ENCODE measurements at places on chromosomes 2 and 18.

GRCh38 chr2:178819992-178820391 is 12.8 kb upstream of the TTN start:
- DNase-seq = no peak

- peak; percentile 70 for DNase-seq
Observed at GRCh38 chr18:8871489-8871888, 166.1 kb downstream of the MTCL1 start.

GRCh38 chr2:118604811-118605210 is 242.6 kb downstream of the EN1 start:
- no peak for DNase-seq

DNA sequence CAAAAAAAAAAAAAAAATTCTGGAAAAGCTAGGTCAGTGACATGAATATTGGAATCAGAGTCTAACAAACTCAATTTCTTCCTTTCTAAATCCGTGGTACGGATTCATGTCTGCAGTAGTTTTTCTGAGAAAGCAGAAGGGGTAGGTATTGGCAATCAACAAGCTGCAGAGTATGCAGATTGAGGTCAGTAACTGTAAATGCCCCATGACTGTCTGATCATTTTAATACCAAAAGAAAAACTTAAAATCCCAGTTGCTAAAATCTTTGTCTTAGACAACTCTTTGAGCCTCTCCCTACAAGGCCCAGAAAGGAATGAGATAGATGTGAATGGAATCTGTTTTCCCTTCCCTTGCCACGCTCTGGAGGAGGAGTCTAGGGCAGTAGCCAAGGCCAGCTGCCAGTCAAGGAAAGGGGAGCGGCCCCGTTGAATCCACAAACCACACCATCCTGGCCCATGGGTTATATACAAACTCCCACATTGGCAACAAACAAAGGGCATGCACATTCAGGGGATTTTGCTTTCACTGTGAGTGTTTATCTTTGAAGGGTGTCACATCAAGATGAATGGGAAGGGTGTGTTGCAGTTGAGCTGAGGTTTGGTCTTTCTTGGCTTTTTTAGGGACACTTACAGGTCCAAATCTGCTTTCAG is 6.1 kb upstream of the CASP8 start:
- DNase-seq = peak; percentile 32

GRCh38 chr2:190935054-190935453 is 54.4 kb downstream of the GLS start:
- no peak for DNase-seq

- no peak for DNase-seq
Observed at GRCh38 chr2:176561706-176562105, 292.5 kb downstream of the MTX2 start.

GRCh38 chr18:41695441-41695840 is 259.6 kb upstream of the PIK3C3 start:
- DNase-seq = no peak

DNA sequence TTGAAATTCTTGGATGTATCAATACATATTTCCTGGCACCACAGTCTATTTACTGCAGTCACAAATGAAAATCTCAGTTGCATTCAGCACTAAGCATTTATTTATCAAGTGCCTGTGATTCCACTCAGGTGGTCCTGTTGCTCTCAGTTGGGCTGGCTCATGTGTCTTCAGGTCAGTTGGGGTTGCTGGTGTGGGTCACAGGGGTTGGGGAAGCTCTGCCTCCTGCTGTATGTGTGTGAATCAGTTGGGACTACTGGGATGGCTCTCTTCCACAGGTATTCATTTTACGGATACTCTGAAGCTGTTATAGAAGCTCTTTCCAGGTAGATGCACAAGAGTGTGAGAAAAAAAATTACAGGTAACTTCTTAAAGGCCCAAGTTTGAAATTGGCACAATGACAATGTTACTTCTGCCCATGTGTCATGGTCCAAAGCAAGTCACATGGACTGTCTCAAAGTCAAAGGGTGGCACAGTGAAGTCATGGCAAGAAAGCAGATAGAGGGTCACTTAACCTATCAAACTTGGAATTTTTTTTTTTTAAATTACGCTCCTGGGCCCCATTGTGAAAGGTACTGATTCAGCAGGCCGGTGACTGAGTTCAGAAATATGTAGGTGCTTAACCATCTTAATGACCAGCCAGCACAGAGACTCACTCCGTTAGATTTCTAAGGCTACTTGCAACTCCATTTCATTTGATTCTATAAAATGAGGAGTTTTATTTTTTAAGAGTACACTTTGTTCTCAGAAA is 249.2 kb upstream of the GCFC2 start:
- no peak for DNase-seq

GRCh38 chr2:130302164-130302886 is 40.4 kb upstream of the IMP4 start:
- DNase-seq = no peak

DNA sequence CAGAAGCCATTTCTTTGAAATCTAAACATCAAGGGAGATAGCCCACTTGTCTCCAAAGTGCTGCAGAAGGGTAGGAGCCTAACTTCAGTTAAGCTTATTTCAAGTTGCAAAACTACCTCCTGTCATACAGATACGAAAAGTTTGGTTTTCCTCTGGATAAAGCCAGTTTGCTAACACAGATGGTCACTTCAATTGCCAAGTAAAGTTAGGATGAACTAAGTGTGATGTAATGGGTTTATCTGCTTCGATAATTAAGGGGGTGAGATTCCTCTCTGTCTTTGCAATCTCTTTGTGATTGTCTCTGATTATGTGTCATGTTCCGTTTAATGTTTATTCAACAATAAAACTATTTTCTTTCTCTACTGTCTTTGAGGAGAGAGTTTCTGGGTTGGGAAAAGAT is 156.4 kb downstream of the SLC39A10 start:
- no peak for DNase-seq

DNA sequence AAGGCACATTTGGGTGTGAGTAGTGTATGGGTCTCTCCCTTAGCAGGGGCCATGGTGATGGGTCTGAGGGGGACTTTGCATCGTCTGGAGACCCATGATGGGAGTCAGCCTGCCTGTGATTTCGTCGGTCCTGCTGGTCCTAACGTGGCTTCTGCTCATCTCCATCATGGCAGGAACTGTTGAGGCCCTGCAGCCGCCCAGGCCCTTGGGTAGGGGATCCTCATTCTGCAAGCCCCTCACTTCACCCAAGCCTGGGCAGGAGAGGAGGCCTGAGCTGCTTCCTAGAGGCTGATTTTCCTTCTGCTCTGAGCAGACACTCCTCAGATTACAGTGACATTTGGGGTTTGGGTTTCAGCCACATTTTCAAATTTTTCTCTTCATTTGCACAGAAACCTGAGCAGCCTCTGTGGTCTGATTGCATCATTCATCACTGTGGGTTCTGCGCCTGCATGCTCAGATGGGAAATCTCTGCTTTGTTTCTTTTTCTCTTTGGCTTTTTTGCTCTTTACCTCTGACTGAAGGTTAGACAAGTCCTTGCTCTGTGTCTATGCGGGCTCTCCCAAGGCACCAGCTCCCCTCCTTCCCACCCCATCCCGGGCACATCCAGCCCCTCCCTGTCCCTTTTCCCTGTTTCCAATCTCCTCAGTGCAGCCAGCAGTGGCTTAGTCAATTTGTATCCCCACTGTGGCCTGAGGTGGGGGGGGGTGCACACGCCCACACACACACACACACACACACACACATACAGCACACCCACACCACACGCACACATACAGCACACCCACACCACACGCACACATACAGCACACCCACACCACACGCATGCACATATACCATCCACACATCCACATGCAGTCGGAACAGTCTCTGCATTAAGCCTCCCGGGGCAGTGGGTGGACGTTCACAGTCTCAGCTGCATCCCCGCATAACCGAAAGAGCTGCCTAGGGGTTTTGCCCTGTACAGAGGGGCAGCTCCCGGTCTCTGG is 305.4 kb upstream of the HS6ST1 start:
- DNase-seq = peak; percentile 83

- DNase-seq = no peak
Observed at GRCh38 chr2:30713698-30714097, 93.5 kb downstream of the CAPN13 start.

DNA sequence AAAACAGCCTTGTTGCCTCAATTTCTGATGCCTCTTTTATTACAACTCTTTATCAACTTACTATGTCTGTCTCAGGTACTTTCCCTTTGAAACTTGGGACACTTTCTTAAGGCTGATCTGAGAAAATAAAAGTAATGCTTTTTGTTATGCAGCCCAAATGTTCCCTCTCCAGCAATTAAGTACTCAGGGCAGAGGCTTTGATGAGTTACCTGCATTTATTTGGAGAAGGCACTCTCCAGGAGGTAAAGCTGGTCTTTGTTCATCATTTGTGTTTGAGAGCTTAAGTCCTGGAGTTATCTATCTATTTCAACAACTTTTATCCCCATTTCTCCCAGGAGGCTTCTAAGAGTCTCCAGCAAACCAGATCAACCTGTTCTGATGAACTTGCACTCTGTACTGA is 259.2 kb downstream of the ASXL3 start:
- DNase-seq = no peak

GRCh38 chr18:71374294-71375000 is 1085.6 kb downstream of the SOCS6 start:
- no peak for DNase-seq

- DNase-seq = no peak
Observed at GRCh38 chr18:54702686-54703085, 111.6 kb downstream of the DYNAP start.

- no peak for DNase-seq
Observed at GRCh38 chr18:8717011-8717770, 11.8 kb downstream of the MTCL1 start.

- DNase-seq = no peak
Observed at GRCh38 chr2:173232956-173233744, 121.5 kb upstream of the CDCA7 start.

DNA sequence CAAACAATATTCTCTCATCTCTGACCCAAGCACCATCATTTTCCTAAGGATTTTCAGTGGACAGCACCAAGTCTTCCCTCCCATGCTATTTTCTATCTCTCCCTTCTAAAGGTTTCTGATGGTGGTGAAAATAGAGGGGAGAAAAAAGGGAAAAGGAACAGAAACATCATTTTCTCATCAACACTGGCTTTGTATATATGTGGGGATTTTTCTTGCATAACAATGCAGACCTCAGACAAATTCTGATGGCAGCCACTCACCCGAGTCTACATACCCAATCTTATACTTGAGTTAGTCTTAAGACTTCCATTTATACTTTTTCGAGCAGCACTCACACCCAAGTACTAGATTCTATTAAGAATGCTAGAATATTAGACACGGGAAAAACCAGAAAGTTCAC is 95.8 kb downstream of the TMEM163 start:
- DNase-seq = no peak

GRCh38 chr18:45156946-45157345 is 458.3 kb upstream of the SLC14A2 start:
- no peak for DNase-seq

DNA sequence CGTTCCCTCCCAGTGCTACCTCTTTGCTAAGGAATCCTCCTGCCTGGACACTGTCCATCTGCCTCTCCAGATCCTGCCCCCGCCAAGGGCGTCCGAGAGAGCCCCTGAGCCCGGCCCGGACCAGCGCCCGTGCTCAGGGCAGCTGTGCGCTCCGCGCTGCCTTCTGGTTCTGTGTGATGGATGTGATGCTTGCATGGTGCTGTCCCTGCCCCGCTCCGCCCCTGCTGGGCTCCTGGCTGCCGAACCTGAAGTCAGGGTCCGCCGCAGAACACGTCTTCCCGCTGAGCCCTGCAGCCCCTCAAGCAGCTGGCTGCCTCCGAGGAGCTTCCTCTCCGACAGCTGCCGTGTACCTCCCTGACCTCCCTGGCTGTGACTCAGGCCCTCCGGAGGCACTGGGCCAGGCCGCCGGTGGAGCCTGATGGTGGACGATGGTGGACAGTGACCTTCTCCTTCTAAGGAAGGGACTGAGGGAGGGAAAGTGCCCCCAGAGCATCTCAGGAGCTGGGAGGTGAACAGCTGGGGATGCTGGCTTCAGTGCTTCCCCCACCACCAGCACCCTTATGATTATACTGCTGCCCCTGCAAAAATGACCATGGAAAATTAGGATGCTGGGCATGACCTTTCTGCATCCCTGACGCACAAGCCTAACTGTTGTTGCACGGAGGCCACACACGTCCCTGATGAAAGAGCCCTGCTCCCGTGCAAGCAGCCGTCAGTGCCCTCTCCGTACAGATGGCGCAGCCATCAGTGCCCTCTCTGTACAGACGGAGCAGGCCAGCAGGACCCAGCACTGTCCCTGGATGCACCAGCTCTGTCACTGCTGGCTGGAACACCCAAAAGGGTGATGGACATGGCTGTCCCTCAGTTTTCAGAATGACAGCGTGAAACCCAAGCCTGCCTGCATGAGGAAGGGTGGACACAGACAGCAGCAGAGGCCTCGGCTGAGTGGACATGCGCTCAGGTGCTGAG is 99.3 kb downstream of the TPO start:
- no peak for DNase-seq

- peak; percentile 61 for DNase-seq
Observed at GRCh38 chr18:6605115-6605869, 124.2 kb upstream of the ARHGAP28 start.

- no peak for DNase-seq
Observed at GRCh38 chr2:150598383-150598782, 110.9 kb upstream of the RND3 start.

DNA sequence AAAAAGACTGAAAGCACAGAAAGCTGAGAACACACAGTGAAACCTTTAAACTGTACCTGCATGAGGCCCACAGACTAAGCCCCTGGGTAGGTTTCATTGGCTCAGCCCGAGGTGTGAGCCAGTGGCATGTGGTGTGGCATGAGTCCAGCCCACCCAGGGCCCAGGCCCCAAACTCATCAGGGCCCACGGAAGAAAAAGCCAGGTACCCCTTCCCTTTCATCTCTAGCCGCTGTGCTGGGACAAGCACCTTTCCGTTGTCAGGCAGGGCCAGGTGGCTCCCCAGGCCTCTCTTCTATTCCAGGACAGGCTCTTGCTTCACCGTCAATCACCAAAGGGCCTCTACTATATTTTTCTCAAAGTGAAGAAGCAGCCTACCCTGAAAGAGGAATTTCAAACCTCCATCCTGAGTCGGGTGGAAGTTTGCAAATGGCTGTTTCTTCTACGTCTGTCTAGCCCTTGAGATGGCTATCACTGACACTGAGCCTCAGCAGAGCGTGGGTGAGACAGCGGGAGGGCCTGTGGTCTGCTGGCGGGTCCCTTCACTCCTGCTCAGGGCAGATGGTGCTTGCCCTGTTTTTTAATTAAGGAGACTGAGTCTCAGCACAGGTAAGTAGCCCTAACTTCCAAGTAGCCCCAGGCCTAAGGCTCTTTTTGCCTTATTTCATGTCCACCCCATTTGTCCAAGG is 8.6 kb downstream of the DNAJB2 start:
- no peak for DNase-seq

DNA sequence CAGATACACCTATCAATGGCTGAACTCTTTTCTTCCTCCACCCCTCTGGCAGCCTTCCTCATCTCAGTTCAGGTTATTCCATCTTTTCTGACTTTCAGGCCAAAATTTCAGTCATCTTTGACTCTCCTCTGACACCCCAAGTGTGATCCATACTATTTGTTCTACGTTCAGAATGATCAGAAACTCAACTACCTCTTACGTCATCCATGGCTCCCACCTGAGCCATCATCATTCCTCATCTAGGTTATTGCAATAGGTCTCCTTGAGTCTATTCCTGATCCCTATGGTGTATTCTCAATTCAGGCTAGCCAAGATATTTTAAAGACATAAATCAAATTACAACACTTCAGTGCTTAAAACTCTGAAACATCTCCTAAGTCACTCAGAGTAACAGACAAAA is 589.7 kb downstream of the ERBB4 start:
- DNase-seq = no peak

All from PC-3 (cell line).